Panc1 (cell line): ENCODE measurements at places on chromosomes 5 and 9.

GRCh38 chr9:126980231-126980630 lies 65.6 kb downstream of the RALGPS1 start:
- DNase-seq, result no peak

DNA sequence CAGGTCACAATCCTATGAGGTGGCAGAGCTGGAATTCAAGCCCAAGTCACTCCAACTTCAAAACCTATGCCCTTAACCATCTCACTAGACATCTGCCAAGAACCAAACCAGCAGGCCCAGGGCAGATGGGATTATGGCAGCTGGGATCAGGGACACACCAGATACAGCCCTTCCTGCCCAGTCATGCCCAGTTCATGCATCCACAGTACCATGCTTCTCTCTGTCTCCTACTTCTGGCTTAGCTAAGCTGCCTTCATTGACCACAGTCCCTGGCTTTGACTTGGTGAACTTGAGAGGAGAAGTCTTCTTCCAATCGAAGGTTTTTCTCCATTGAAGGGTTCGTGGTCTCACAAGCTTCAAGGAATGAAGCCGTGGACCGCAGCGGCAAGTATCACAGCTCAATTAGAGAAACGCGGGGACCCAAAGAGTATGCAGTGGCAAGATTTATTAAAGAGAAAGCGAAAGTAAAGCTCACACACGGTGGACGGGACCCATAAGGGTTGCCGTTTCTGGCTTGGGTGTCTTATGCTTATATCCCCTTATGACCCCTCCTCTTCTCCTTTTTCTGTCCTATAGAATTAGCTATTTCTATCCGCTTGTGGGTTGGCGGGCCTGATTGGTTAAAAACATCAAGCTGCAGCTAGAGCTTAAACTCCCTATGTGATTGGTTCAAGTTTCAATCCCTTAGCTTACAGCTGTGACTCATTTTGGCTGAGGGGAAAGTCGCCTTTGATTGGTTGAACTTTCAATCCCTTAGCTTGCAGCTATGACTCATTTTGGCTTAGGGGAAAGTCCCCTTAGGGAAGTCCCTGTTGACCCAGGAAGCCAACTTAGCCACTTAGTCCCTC lies 101.2 kb downstream of the TRIM36 start:
- DNase-seq, result no peak

DNA sequence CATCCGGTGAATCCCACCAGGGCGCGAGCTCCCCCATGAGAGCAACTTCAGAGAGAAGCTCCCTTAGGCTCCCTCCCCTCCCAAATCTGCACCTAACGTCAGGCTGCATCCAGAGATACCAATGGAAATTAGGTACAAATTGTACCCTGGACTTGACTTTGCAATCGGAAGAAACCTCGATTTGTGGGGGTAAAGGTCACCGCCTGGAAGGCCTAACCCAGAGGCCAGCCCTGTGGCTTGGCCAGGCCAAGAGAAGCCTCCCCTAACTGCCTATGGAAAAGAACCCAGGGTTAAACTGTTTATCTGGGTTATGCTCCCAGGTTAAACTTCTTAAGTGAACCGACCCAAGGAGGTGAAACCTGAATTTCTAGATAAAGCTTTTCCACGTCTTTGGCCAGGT lies 80.4 kb downstream of the GTF3C4 start:
- no peak for DNase-seq

GRCh38 chr9:107137495-107138202 lies 145.4 kb upstream of the RAD23B start:
- no peak for DNase-seq

DNA sequence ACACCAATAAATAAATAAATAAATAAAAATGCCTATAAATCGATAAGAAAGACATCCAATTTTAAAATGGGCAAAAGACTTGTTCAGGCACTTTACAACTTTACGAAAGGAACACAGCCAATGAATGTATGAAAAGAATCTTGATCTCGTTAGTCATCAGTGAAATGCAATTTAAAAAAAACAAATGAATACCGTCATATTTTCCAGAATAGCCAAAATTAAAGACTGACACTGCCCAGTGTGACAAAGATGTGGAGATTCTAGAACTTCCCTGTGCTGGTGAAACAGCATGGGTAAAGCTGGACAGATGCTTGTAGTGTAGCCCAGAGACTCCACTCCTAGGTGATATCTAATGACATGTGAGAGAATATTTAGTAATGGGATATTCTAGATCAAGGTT lies 127.1 kb downstream of the GOLPH3 start:
- no peak for DNase-seq

DNA sequence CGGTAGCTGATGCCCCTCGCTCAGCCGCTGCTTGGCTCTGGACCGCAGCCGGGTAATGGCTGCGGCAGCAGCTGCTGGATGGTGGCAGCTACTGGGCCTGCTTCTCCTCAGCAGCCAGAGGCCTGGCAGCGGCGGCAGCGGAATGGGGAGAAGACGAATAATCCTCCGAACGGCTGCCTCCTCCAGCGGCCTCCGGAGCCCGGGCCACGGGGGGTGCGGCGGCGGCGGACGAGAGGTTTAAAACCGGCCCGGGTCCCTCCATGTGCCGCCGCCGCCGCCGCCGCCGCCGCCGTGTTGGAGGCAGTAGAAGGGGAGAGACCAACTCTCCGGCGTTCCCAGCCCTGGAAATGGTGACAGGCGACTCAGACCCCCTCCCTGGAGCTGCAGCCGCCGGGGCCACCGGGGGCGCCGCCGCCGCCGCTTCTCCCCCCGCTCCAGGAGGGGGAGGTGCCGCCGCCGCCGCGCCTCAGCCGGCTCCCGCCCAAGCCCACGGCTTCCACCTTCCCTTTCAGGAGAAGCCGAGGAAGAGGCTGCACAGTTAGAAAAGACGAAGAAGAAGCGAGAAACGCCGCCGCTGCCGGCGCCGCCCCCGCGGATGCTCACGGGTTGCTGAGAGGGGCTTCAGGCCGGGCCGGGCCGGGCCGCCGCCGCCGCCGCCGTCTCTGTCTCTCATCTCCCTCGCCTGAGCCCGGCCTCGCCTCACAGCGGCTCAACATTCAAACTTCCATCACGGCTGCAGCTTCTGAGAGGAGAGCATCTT lies 118.4 kb upstream of the PRSS3 start:
- DNase-seq, result no peak

DNA sequence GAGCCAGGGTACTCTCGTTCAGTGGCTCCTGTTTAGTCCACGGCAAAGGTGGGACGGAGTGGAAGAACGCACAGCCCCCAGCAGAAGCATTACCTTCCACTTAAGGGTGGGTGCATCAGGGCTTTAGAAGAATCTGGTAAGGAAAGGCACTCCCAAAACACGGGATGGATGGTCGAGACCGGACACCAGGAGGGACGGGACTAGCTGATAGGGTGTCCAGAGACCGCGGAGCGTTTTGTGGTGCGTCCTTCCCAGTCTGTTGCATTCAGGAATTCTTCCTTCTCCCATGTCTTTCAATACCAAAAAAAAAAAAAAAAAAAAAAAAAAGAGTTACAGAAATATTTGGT lies 545 bp upstream of the CTSV start:
- DNase-seq, result no peak

GRCh38 chr5:147538236-147538635 lies 28.4 kb upstream of the DPYSL3 start:
- no peak for DNase-seq

DNA sequence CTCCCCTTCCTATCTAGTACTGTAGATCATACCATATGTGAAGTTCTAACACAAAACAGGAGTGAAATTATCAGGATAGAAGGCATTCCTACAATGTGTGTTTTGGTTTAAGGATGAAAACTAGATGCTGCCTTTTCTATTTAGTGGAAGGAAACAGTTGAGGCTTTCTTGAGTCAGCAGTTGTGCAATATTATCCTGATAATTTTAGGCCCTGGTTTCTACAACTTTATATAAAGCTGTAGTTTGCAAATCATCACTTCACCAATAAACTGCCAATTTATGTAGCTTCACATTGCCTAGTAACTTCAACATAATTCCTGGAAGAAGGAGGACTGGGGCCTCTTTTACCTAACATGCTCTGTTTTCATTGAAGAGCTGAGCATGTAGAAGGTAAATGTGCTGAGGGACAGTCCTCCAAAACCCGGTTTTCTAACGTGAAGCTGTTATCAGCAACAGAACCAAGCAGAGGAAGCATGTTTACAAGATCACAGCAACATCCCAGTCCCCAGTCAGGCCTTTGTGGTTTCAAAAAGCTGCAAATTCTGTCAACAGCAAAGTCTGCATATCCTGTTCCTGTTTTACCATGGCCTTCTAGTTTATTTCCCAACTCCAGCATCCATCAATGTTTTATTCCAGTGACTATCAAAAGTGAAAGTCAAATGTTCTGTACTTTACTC lies 513.4 kb upstream of the MEF2C start:
- DNase-seq, result no peak

GRCh38 chr9:25205285-25205684 lies 473.0 kb downstream of the TUSC1 start:
- DNase-seq, result no peak

GRCh38 chr5:31033295-31033694 lies 160.2 kb upstream of the CDH6 start:
- DNase-seq, result no peak

DNA sequence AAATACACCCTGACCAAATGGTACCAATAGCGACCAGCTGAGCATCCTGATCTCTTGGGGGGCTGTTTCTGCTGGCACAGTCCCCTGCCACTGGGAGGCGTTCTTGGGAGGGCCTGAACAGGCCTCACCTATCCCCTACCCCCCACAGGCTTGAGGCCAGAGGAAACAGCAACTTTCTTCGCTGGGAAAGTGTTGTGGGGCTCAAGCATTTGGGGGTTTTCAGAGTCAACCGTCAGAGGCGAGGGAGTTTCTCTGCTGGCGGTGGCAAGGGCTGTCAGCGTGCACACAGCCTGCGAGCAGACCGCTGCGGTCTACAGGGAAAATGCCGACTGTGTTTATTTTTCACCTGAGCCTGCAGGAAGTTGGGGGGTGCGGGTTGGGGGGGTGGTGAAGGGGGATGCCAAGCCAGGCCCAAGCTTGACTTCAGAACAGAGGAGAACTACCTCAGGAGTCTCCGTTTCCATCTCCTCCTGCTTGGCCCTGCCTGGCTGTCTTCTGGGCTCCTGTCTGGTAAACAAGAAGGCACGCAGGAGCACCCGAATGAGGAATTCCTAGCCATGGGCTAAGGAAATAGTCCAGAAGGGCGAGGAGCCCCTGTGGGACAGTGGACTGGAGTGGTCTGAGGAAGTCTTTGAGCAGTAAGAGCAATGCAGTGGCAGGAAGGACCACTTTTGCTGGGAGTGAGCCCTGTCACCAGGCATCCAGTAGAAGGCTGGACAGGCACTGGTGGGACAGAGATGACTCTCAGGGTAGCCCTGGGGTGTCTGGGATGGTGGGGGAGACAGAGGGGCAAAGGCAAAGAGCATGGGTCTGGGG lies 18.1 kb downstream of the TCF7 start:
- DNase-seq, result no peak

GRCh38 chr9:13118313-13118712 lies 161.2 kb downstream of the MPDZ start:
- no peak for DNase-seq

DNA sequence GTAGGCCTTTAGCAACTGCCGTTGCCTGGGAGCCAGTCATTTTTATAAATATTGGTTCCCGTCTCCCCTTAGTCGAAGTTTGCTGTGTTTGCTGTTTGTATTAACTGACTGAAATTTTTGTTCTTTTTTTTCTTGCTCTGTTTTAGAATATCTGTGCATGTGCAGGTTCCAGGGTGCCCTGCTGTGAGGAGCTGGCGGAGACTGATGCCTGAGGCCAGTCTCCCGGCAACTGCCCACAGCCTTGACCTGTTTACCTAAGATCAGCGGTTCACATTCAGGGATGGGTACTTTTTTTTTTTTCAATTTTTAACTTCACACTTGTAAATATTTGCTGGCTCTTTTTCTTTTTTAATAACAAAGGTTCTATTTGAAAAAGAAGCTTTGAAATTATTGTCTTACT lies 262.6 kb upstream of the ADAMTS16 start:
- no peak for DNase-seq

DNA sequence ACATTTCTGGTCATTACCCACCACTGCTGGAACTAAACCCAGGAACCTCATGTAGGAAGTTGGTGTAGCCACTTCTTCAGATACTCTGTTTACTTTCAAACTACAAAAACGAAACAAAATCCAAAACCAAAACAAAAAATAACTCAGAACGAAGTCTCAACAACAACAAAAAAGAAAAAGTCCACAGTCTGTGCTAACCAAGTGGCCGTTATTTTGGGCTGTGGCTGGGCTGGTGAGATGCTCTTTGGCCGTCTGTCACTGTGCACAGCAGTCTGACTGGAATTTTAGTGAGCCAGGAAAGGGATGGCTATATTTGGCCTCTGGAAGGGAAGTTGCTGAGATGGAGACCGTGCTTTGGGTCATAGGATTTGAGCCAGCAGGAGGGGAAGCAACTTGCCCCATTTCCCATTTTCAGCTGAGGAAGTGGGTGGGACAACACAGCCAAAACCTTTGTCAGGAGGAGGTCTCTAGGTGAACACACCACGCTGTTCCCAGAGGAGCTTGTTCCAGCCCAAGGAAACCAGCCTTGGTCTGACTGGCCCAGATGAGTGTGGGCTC lies 334.1 kb downstream of the ZSWIM6 start:
- no peak for DNase-seq

DNA sequence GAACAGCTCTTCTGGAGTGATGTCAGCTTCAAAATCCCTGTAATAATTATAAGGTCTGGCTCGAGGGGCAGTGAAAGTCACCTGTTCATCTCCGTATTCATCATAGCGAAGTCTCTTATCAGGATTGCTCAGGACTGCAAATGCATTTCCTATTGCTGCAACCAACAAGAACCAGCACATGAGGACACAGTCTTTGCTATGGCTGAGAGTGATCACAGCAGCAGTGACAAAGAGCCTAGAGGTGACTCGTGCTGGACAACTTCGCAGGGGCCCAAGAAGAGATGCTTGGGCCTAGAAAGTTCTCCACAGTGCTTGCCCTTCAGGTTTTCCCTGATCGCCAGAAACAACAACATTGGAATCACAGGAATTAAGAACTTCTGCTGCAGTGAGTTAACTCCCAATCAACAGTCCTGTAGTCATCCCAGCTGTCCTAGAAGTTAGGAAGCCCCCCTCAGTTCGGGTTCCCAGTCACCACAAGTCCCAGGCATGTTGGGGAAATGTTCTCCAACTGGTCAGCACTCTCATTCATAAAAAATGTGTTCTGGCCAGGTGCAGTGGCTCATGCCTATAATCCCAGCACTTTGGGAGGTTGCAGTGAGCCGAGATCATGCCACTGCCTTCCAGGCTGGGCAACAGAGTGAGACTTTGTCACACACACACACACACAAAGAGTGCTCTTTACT lies 13.0 kb downstream of the DNAJC18 start:
- DNase-seq, result no peak

DNA sequence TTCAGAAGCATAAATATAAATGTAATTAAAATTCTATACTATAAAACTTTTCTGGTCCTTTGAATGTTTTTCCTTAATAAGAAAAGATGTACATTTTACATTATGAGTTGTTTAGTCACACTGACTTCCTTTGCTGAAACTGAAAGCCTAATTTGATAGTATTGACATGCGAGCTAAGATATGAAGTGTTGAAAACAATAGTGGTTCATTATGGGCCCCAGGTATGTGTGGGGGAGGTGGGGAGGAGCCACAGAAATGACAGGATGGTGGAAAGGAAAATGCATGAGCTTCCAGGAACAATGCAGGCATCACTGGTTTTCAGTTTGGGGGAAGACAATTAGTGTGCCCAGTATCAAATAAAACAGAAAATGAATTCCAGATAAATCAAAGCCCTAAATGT lies 35.4 kb upstream of the RLN1 start:
- no peak for DNase-seq
